ENCODE measurements at places on chromosomes 13 and 19.

GRCh38 chr19:47805313-47805712, 962 bp upstream of the TPRX1 start:
- no peak for DNase-seq

DNA sequence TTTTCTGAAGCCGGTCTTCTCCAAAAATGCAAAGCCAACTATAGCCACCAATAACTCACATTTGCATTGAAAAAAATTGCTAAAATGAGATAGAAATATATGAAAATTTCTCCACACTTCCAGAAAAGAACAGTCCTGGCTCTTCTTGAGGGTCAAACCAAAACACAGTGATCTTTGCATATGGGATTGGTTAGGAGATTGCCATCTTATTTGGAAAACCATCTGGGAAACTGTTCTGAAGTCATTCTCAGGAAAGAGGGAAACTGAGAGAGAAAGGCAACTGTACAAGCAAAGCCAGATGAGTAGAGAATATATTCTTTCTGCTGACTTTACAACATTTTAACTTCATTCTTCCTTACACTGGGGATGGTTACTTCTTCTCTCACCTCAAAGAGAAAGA, 54.6 kb downstream of the HSPH1 start:
- DNase-seq, result no peak

GRCh38 chr19:22945560-22945959, 57.4 kb downstream of the ZNF728 start:
- DNase-seq, result no peak

DNA sequence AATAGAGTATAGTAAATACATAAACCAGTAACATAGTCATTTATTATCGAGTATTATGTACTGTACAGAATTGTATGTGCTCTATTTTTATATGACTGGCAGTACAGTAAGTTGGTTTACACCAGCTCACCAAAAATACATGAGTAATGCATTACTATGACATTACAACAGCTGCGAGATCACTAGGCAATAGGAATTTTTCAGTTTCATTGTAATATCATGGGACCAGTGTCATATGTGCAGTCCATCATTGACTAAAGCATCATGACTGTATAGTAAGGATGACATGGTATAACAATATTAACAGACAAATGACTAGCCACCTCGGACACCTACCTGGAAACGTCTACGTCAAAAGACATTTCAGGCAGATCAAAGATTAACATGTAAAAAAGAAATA, 33.6 kb downstream of the ATP7B start:
- no peak for DNase-seq

- no peak for DNase-seq
Measured at GRCh38 chr19:38274739-38275138, 10.4 kb downstream of the SPINT2 start.

GRCh38 chr19:23787106-23787505, 28.4 kb upstream of the ZNF681 start:
- DNase-seq, result no peak

DNA sequence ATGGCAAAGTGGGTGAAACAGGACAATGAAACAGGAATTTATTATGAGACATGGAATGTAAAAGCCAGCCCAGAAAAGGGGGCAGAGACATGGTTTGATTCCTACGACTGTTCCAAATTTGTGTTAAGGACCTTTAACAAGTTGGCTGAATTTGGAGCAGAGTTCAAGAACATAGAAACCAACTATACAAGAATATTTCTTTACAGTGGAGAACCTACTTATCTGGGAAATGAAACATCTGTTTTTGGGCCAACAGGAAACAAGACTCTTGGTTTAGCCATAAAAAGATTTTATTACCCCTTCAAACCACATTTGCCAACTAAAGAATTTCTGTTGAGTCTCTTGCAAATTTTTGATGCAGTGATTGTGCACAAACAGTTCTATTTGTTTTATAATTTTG, 8.6 kb downstream of the CLN5 start:
- no peak for DNase-seq

DNA sequence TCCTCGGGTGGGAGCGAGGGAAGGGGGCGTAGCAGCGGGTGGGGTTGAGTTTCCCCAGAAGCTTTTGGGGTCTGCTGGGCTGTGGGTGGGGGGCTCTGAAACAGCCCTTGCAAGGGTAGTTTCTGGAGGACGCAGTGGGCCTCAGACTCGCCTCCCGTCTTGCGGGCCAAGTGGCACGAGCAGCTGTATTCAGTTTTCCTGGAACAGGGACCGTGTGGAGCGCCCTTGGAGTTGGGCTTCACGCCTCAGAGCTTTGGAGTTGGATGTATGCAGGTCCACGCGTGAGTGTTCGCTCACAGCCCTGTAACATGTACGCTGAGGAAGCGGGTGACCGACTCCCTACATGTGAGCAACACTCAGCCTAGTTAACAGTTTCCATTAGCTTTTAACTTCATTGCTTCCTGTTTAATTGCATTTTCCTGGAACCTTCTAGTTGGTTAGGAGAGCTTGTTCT, 603 bp downstream of the TM9SF2 start:
- DNase-seq, result no peak

DNA sequence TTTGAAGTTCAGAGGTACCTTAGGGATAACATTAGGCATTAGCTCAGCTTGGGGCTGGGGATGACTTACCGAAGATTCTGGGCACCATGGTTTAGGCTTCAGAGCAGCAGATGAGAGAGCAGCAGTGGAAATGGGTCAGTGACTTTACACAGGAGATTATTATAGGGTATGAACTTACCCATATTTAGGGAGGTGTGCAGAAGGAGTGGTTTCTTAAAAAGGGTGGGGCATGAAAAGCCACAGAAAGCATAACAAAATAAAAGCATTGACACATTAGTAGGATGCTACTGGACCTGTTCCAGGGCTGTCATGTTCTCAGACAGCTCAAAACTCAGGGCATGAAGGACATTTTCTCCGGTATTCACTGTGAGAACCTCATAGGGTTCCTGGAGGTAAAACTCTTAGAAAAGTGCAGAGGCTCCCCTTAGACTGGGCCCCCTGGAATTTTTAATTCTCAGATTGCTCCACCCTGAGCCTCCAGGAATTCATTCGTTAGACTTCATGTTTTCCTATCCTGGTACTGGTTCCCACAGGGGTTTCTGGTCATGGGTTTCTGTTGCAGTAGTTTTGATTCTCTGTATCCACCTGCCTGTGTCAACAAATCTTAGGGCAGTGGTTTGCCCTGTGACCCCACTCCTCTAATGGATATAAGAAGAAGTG, 20.7 kb downstream of the IGFL1 start:
- no peak for DNase-seq

GRCh38 chr13:45422731-45423292, 4.6 kb upstream of the SLC25A30 start:
- no peak for DNase-seq

GRCh38 chr13:27281420-27281819, 10.8 kb downstream of the RASL11A start:
- DNase-seq, result no peak

DNA sequence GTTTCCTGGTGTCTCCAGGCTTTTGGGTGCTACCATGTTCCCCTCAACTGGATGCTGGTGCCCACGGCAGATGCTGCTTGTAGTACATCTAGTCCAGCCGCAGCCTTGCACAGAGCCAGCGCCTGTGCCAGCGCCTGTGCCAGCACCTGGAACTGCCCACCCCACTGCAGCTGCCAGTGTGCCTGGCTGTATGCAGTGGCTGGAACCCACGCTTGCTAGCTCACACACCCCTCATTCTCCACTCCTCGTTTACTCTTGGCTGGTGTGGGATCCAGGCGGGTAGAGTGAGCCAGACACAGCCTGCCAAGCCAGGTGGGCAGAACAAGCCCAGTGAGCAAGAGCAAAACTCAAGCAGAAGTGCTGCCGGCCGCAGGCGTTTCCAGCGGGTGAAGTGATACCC, 428.6 kb downstream of the SLITRK1 start:
- DNase-seq, result no peak

DNA sequence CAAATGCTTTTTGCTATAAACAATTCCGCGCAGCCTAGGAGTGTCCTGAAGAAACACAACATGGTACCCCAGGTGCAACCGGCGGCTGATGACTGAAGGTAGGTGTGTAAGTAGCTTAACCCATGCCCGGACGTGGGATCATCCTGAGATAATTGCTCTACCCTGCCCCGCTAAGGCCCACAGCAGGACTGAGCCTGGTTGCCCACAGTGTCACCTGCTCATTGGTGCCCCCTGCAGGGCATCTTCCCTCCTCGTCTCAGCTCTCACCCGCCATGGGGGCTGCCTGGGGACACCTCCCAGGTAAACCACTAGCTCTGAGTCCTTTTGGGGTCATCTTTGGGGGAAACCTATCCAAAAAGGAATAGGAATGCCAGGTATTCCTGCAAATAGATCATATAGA, 22.3 kb downstream of the TMEM161A start:
- peak; percentile 78 for DNase-seq

DNA sequence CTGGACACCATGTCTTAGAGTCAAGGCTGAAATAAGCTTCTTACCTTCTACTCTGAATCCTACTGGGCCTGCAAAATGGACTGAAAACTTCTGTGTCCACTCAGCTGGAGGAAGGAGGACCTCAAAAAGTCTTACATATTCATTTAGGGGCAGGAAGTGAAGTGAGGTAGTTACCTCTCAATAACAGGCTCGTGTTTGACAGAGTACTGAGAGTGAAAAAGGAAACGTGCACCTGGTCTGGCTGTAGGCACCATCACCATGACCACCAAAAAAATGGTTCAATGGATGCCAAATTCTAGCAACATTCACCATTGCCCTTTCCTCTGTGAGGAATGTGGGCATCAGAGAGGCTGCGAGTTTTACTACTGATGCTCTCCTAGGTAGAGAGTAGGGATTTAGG, 176.2 kb downstream of the RFC3 start:
- DNase-seq, result no peak

DNA sequence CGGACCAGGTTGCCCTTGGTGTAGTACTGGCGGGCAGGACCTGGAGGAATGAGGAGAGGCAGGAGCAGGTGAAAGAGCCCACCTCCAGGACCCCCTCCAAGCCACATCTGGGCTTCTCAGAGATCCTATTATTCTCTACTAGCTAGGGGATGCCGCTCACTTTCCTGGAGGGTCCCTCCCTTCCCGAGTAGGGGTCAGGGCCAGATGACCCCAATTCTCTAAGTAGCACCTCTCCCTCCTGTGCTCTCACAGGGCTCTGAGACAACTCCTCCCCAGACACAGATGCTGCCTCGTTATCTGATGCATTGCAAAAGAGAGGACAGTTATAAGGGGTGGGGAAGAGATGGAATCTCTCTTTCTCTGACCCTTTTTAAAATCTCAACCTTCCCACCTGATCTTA, 22.9 kb downstream of the GP6 start:
- DNase-seq, result no peak

DNA sequence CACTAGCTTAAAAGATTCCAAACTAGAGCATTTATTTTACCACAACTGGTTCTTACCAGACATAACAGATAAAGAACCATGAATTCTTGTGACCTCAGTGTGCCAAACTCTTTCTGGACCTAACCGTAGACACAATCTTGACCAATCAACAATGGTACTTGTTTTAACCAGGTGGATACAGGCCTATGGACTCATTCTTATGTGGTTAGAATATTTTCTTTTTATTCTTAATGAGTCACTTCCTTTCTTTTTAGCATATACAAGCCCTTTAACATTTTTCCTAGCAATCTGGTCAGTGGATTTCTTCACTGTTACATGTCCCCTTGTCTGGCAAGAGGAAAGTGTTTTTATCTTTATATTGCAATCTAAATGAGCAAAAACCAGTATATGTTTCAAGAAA, 792.1 kb upstream of the SPRY2 start:
- no peak for DNase-seq

- DNase-seq, result no peak
Measured at GRCh38 chr19:4660993-4661392, 9.1 kb downstream of the MYDGF start.

DNA sequence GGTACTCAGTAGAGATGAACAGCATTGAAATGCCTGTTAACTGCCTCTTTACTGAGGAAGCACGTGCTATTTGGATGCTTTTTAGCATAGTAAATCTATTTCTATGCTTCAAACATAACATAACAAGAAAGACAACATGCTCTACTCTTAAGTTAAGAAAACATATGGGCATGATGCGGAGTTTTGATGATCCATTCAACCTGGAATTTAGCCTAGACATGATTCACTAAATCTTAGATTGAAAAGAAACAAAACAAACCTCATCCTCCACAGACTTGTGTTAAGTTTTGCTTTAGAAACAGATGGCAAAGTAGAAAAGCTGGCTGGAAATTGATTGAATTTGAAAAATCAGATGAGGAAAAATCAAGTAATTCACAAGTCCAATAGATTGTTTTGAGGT, 593.8 kb downstream of the OLFM4 start:
- no peak for DNase-seq

DNA sequence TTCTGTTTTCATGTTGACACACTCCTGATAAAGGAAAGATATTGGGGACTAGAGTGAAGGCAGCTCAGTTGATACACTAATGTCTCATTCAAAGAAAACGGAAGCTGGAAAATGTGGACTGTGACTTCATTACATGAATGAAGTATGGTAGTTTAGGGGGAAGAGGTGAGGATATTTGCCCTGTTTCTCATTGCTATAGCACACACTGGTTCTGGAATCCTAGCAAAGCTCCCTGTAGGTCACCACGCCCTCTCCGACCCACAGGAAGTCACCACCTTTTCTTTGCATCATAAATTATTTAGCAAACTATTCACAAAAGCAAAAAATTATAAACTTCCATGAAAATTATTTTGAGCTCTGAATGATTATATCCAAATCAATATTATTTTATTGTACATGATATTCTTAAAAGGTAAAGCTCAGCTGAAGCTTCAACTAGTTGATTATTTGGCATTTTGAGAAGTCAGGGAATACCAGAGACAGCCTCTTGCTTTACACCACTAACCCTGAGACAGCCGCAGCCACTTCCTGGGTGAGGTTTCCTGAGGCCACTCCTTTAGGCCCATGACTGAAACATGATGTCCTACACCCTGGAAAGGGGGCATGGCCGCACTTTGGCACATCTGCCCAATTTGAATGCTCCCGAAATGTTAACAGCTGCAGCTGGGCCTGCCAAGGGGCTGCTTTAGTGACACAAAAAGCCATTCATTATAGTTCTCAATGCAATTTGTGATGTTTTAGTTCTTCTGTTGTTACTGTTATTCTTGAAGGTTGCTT, 50.0 kb upstream of the WDFY2 start:
- no peak for DNase-seq

DNA sequence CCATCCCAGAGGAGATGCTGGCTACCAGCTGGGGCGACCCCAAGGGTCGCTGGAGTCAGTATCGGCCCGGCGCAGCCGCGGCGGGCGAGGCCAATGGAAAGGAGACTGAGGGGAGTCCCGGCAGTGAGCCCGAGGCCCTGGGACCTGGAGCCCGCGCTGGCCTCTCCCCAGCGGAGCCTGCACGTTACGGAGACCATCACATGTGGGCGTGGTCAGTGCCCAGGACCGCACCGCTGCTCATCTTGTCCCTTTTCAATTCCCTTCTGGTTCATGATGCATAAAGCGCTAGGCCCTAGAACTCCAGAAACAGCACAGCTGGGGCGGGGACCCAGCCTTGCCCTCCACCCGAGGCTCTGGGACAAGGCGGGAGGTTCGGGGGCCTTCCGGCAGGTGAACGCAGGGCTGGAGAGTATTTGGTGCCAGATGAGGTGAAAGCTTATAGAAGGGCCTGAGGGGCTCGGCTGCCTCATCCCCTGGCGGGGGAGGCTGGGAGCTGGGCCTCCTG, 8.0 kb downstream of the C19orf25 start:
- no peak for DNase-seq

Measured in stimulated activated effector memory CD8-positive, alpha-beta T cell treated with anti-CD3 and anti-CD28 coated beads, Interleukin-12 subunit alpha, Interleukin-12 subunit beta, amount 100 ng/mL, for 72 hours (primary cell).